ENCODE measurements at places on chromosomes 2 and 18.

GRCh38 chr2:213164263-213164662, 12.9 kb upstream of the IKZF2 start:
- DNase-seq, result no peak

GRCh38 chr2:233830111-233830802, 24.1 kb downstream of the HJURP start:
- no peak for DNase-seq

- DNase-seq, result no peak
Measured at GRCh38 chr2:168146892-168147810, 100.2 kb downstream of the STK39 start.

DNA sequence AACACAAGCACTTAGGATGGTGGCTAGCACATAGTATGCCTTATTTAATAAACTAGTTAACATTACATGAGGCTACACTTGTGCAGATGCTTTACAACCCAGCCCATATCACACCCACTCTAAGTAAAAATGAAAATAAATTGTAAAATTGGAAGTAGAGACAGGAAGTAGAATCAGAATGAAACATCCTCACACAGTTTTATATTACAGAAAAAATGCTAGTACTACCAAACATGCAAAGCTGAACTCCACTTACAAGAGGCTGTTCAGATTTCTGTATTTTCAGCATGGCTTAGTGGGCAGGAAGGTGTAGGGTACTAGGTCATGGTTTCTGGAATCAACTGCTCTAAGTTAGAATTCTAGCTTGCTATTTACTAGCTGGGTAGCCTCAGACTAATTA, 18.2 kb upstream of the CRIM1 start:
- DNase-seq, result no peak

DNA sequence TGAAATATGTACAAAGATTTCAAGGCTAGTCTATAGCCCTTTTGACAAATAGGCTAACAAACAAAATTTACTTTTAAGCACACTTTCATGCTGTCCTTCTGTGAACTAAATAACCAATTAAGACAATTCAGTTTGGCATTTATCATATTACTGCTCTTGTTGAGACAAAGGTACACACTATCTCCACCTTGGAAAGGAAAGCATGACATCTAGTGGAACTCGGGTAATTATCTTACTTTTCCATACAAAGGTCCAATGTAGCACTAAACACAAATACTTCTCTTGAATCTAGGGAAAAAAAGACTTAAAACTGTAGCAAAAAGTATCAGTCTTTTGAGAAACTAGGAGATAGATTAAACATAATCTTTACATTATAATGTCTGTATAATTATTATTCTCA, 125.0 kb upstream of the CD226 start:
- no peak for DNase-seq

GRCh38 chr2:114754907-114755563, 312.6 kb downstream of the DPP10 start:
- no peak for DNase-seq

DNA sequence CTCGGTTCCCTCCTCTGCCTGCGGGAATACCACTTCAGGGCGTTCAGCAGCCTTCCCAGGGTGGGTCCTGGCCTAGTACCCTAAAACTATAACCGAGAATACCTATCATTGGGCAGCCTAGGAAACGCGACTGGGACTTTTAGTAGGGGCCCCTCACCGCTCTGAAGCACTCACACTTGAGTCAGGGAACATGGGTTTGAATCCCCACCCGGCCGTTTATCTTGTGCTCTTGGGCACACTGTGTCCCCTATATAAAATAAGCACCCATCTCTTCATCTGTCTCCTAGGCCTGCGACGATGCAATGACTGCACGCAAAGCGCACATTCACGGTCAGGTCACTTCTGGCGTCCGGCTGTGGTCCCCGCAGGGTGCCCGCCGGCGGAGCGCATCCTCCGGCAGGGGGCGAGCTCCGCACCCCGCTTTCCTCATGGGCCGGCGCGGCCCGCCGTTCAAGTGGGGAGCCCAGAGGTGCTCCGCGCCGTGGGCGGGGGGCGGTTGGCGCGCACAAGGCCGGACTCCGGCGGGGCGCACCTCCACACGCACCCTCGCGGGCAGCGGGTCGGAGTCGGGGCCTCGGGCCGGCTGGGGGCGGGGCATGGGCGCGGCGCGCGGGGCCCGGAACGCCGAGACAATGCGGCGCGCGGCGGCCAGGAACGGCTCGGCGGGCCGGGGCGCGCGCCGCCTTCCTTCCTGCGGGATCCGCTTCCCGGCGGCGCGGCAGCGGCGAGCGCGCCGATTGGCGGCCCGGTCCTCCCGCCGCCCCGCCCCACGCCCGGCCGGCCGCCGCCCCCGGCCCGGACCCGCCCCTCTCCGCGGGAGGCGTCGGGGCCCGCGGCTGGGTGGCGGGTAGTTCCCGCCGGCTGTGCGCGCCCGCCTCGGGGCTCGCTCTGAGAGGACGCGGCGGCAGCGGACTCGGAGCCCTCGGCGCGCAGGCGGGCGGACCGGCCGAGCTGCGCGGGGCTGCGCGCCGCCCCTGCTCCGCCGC, at the start of gene ASAP2:
Gene ASAP2 (plus strand): TSS at position 850 of the 986 bp plus-strand sequence. CDS start 293 bp downstream, outside the sequence.
- DNase-seq, result no peak

- no peak for DNase-seq
Measured at GRCh38 chr2:138777996-138778395, 2.2 kb downstream of the NXPH2 start.

GRCh38 chr2:70921031-70921430, 14.7 kb upstream of the ATP6V1B1 start:
- no peak for DNase-seq

DNA sequence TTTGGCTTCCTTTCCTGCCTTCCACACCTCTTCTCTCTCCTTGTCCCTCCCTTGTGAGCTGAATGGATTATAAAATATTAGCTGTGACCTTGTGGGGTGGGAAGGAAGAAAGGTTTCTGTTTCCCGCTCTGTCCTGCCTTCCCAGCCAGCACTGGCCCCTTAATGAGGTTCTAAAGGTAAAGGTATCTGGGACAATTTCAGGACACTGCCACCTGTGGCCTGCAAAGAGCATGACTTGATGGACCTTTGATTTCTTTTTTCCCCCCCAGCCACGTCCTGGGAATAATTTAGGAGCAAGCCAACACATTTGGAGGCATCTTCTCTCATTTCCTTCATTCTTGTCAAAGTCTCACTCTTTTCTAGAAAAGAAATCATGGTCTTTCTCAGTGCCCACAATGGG, 246.7 kb upstream of the EPAS1 start:
- no peak for DNase-seq

- DNase-seq, result no peak
Measured at GRCh38 chr2:99488539-99489062, 1.2 kb downstream of the REV1 start.

- DNase-seq, result no peak
Measured at GRCh38 chr18:55778788-55779690, 191.0 kb upstream of the TCF4 start.

- no peak for DNase-seq
Measured at GRCh38 chr2:227124811-227125210, 39.2 kb downstream of the COL4A4 start.

DNA sequence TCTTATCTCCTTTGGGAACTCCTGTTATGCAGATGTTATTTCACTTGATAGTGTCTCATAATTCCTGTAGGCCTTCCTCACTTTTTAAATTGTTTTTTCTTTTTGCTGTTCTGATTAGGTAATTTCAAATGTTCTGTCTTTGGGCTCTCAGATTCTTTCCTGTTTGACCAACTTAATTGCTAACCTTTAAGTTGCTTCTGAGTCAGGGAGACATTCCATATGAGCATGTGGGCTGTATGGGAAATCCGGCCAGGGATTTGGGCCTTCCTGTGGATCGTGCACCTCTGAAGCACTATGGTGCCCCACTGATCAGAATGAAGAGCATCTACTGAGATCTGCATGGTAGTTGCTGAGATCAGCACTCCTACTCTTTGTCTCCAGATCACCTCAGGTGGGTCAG, 44.7 kb upstream of the REEP1 start:
- no peak for DNase-seq

DNA sequence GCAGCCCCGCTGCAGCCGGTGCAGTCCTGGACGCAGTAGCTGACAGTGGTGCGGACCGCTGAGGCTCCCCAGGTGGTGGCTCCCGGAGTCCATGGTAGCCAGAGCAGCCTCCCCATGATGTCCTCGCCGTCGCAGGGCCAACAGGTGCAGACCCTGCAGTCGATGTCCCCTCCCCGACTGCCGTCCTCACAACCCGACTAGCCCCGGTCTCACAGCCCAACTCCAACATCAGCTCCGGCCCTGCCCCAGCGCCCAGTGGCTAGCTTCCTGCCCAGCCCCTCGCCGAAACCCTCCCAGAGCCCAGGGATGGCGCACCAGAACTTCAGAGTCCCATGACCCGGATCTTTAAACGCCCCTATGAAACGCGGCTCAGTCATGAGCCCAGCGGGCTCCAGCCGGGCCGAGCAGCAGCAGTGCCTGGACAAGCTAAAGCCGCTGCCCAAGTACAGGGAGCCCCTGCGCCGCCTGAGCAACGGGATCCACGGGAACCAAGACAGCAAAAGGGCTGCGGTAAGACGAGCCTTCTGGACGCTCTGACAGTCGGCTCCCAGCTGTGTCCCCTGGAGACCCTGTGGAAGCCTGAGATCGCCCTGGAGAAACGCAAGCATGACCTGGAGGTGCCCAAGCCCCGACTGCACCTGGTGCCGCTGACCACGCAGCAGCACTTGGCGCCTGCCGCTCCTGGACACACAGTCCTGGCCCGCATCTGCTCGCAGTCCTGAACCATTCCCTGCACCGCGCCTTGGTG, 53.8 kb upstream of the TUBA3E start:
- DNase-seq, result no peak

GRCh38 chr2:61295981-61296380, 134.0 kb downstream of the C2orf74 start:
- DNase-seq, result no peak

DNA sequence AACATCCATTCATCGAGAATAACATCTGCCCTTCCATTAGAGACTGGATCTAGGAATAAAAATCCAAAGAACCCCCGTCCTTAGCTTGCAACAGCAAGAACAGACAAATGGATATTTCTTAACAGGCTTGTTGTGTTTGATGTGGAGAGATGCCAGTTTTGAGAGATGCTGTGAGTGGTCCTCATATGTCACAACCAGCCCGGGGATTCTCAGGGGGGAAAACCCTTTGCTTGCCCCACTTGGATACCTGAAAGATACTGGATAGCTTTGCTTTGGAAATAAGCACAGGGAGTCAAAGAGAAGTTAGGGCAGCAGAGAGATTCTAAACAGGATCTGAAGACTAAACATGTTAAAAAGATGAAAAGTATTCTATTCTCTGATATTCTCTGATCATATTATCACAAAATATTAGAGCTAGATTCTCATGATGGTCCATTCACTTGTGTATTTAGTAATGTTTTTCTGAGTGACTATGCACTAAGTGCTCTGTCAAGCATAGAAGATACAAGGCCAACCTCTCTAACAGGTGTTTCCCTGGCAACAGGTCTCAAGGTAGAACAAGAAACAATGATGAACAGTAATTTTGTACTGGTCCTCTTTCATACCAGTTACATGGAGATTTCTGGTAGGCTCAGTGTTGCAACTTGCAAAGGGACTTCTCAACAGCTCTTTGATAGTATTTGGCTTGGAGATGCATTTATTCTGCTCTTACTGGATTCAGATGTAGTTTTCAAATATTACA, 348.2 kb downstream of the MYCN start:
- DNase-seq, result no peak

- DNase-seq, result no peak
Measured at GRCh38 chr2:88596141-88596830, 31.0 kb downstream of the EIF2AK3 start.

DNA sequence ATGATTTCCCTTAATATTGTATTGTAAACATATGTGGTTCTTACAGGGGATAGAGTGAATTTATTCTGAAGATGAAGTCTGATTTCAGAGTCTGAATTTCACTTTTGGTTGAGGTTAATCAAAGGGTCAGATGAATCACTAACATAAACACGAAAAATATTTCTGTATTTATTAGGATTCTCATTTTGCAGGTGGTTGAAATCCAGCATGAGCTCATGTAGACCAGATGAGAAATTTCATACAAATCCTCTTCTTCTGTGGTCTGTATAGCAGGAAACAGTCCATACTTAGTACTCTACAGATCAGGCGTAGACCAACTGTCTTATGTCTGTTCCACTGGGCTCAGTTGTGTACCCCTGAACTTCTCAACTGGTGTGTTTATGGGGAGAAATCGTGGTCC, 157.8 kb downstream of the BABAM2 start:
- no peak for DNase-seq

DNA sequence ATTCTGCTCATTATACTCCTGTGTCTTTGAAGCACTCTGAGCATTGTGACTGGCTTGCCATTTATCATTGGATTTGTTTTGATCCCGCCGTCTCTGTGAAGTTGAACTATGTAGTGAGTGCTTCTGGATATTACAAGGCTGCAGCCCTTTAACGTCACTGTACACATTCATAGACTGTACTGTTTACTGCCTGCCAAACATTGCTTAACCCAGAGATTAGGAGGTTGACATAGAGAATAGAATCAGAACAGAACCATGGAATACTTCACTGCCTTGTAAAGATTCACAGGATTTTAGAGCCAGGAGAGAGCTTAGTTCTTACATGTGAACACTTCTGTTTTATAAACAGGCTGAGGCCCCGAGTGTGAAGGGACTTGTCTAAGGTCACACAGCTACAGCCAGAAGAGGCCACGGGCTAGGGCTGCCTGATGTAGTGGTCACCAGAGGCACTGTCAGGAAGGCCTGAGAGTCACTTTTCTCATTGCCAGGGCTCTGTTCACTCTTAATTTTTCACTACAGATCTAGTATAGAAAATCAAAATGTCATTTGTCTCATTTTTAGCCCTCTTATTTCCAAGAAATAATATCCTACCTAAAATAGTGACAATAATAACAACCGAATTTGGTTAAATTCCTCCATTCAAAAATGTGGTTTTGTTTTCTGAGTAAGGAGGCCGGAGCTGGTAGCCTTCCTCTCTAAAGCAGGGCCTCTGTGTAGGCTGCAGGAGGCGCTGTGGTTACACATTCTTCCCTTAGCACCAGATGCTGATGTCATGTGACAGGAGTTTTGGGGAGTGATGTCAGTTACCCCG, 87.9 kb downstream of the UGGT1 start:
- no peak for DNase-seq

DNA sequence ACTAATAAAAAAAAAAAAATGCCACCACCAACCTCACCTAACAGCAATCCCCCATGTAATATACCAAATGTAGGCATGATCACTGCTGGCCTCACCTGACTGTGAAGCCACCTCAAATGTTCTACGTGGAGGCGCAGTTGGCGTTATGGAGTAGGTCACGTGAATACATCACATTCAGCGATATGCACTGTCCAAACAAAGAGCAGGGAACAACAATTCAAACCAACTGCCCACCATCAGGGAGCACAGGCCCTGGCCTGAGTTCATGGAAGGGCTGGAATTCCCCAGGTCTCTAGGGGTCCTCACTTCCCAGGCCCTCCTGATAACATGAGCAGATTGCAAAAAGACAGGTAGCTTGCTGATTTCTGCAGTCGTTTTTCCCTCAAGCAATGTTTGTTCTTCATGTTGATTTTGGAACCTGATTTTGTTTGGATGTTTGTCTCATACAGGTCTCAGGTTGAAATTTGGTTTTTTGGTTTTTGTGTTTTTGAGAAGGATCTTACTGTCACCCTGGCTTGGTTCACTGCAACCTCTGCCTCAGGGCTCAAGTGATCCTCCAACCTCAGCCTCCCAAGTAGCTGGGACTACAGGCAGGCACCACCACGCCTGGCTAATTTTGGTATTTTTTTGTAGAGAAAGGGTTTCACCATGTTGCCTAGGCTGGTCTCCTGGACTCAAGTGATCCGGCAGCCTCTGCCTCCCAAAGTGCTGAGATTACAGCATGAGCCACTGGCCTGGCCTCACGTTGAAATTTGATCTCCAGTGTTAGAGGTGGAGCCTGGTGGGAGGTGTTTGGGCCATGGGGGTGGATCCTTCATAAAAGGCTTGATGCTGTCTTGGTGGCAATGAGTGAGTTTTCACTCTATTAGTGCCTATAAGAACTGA, 15.5 kb downstream of the TBC1D8 start:
- DNase-seq, result no peak

GRCh38 chr2:227782804-227783203, 30.8 kb upstream of the CCL20 start:
- no peak for DNase-seq
